H9 (cell line): ENCODE measurements at places on chromosomes 4 and X. TPM values are rescaled to one million over a fixed set of nuclear protein-coding genes. Genes with fewer than 3 reads are reported as not detected.

DNA sequence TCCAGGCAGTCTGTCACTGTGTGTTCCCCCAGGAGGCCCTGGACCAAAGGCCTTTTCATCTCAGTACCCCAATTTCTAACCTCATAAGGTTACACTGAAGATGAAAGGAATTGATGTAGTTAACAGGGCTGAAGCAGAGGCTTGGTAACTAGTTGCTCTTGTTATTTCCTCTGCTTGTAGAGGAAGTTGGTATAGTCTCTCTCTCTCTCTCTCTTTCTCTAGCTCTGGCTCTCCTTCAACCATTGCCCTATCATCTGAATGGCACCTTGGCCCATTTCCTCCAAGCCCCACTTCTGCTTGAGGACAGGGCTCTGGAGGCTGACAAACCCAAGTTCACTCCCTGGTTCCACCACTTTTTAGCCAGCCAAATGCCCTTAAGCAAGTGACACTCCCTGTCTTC, 96.1 kb downstream of the MAMLD1 start:
- no peaks in the 10 kb centered on the region for H3K4me1 ChIP-seq
- no peaks in the 10 kb centered on the region; the same call in 1 of the 2 replicates for H3K36me3 ChIP-seq
- H3K27ac ChIP-seq: no peak overlapping the region

The RENBP gene
- total RNA-seq: 7.1 and 8.4 TPM in 2 replicates

DNA sequence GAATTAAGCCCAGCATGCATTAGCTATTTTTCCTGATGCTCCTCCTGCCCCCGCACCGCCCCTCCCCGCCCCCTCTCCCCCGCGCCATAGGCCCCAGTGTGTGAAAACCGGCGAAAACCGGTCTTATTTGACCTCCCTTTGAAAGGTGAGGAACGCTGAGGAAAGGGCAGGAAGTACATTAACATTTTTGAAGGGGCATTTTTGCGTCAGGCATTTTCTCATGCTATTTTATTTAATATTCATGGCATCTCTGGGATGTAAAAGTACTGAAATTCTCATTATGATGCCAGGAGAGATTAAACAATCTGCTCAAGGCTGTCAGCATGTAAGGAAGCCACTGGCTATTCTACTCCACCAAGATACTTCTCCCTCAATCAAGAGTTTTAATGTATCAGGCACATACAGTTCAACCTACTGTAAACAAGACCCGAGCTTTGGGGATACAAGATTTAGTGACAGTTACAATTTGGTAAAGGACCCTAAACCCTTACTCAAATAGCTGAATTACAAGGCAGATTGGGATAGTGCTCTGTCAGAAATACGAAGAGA, 1.2 kb upstream of the NMU start:
- peak; percentile 51 for DNase-seq
- no peaks in the 10 kb centered on the region for H3K36me3 ChIP-seq
- no peak overlapping the region for H3K4me3 ChIP-seq
- peaks cover 7% of the 10 kb centered on the region; the same call in 1 of the 2 replicates for H3K27me3 ChIP-seq
- H3K4me1 ChIP-seq: peaks cover 4% of the 10 kb centered on the region; the same call in 1 of the 2 replicates

DNA sequence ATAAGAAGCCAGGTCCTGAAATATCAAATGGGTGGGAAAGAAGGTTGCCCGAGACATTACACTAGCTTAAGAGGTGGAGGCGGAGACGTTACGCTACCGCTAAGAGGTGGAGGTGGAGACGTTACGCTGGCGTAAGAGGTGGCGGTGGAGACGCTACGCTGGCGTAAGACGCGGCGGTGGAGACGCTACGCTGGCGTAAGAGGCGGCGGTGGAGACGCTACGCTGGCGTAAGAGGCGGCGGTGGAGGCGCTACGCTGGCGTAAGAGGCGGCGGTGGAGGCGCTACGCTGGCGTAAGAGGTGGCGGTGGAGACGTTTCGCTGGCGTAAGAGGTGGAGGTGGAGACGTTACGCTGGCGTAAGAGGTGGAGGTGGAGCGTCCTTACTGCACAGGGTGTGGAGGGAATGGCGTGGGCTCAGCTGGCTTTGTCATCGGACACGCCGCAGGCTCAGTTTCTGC, 12.8 kb downstream of the CYP4V2 start:
- H3K27ac ChIP-seq: no peak overlapping the region
- no peaks in the 10 kb centered on the region for H3K27me3 ChIP-seq

The FAAH2 gene
- total RNA-seq: 6.4 and 6.9 TPM in 2 replicates

DNA sequence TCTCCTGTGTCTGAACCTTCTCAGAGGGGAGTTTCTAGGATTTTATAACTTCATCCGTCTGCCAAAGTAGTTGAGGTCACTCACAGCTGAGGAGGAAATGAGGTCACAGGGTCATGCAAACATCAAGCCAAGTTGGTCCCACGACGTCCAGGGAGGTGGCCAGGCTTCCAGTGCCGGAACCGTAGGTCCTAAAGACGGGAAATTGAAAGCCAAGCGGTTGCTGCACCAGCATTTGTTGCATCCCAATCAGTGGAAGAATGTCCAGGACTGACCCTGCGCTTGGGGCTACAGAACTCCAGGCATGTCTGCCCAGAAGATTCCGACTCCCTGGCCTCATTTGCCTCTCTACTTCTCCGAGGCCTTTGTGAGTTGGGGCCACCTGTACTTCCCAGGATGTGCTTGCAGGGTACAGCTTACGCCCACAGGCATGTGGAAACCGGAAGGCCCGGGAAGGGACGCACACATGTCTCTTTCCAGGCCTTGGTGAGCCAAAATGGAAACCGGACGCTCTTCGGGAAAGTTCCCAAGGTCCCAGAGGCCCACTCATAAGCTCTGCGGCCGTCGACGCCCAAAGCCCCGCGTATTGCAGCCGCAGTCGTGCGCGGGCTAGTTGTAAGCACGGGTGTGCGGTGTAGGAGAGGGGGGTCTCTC, 9.3 kb downstream of the PRDM8 start:
- peaks cover 60% of the 10 kb centered on the region for H3K27me3 ChIP-seq
- no peaks in the 10 kb centered on the region for H3K36me3 ChIP-seq
- H3K27ac ChIP-seq: no peak overlapping the region
- no peak overlapping the region for H3K4me3 ChIP-seq
- no peak for DNase-seq

The L1CAM gene
- 19.9 and 22.7 TPM in 2 replicates for total RNA-seq

The FRG2 gene
- total RNA-seq: not detected in 2 replicates

- H3K27ac ChIP-seq: no peak overlapping the region
- no peaks in the 10 kb centered on the region for H3K36me3 ChIP-seq
- DNase-seq: no peak
- no peaks in the 10 kb centered on the region for H3K27me3 ChIP-seq
These were observed 290.7 kb upstream of the PCDH18 start for GRCh38 chr4:137823007-137823406.

The SGCB gene
- total RNA-seq: 30.4 and 32.3 TPM in 2 replicates

- no peaks in the 10 kb centered on the region for H3K27me3 ChIP-seq
- H3K4me1 ChIP-seq: no peaks in the 10 kb centered on the region
- DNase-seq: no peak
These were observed 47.6 kb downstream of the FBXW7 start for GRCh38 chr4:152488246-152488645.

The MYOZ2 gene
- not detected in 2 replicates for total RNA-seq
